ENCODE measurements at places on chromosomes 3 and 15. TPM values are rescaled to one million over a fixed set of nuclear protein-coding genes. Genes with fewer than 3 reads are reported as not detected.

SMCO1 gene
- not detected for total RNA-seq

GRCh38 chr3:45583021-45583851 lies 11.3 kb upstream of the LIMD1 start:
- H3K36me3 ChIP-seq = no peaks in the 10 kb centered on the region
- H3K27ac ChIP-seq = no peak overlapping the region
- H3K4me3 ChIP-seq = no peak overlapping the region
- H3K4me1 ChIP-seq = no peaks in the 10 kb centered on the region
- no peaks in the 10 kb centered on the region for H3K27me3 ChIP-seq

TMEM266 gene
- total RNA-seq = 0.66 TPM

- H3K4me1 ChIP-seq = no peaks in the 10 kb centered on the region
- DNase-seq = no peak
- no peaks in the 10 kb centered on the region for H3K36me3 ChIP-seq
Measured at GRCh38 chr3:79514069-79514468, 253.7 kb downstream of the ROBO1 start.

DNA sequence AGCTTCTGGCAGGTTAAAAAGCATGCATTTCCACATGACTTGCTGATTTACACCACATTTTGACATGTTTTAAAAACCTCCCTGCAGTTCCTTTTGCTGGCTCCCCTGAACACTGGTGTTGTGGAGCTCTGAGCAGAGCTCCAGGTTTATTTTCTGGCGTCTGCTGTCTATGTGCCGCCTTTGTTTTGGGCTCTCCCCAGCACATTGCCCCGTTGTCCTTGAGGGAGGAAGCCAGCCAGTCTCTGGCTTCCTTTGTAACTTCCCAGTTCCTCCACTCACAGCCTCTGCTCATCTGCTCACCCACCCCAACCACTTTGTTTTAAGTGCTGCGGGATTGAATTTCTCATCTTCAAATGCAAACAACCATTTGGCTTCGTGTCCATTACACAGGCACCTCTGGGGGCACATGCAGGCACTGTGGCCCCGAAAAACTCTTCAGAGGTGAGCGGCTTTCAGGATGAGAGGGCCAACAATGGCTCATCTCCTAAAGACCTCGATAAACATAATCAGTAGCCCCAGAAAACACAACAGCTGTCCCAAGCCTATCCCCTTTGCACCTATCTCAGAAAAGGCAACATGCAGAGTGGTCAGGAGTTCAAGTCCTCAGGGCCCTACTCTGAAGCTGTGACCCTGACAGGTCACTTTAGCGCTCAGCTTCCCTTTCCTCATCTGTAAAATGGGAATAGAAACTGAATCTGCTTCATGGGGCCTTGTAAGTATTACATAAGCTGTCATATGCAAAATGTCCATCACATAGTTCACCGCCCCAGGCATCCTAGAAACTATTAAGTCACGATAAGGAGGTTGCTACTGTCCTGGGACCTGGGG lies 1.3 kb upstream of the MEF2A start:
- DNase-seq = peak; percentile 50
- no peaks in the 10 kb centered on the region for H3K36me3 ChIP-seq
- H3K27me3 ChIP-seq = no peaks in the 10 kb centered on the region
- peaks cover 10% of the 10 kb centered on the region for H3K4me1 ChIP-seq
- peak overlapping the region; percentile 56 for H3K27ac ChIP-seq
- H3K4me3 ChIP-seq = peak overlapping the region; percentile 65

GRCh38 chr3:136716629-136717028 lies 35.5 kb downstream of the STAG1 start:
- H3K4me3 ChIP-seq = no peak overlapping the region
- no peaks in the 10 kb centered on the region for H3K4me1 ChIP-seq
- DNase-seq = no peak
- H3K36me3 ChIP-seq = peaks cover 2% of the 10 kb centered on the region
- no peaks in the 10 kb centered on the region for H3K27me3 ChIP-seq

GRCh38 chr3:62600033-62600432 lies 226.7 kb upstream of the FEZF2 start:
- DNase-seq = no peak
- no peak overlapping the region for H3K4me3 ChIP-seq
- H3K36me3 ChIP-seq = no peaks in the 10 kb centered on the region
- no peaks in the 10 kb centered on the region for H3K4me1 ChIP-seq
- H3K27me3 ChIP-seq = no peaks in the 10 kb centered on the region
- H3K27ac ChIP-seq = no peak overlapping the region

GRCh38 chr3:66778777-66779176 lies 219.3 kb upstream of the KBTBD8 start:
- no peak for DNase-seq
- no peak overlapping the region for H3K4me3 ChIP-seq
- 0 out of 2 replicates have a peak, but pooled peaks cover 2% of the 10 kb centered on the region for H3K27me3 ChIP-seq

- no peak overlapping the region for H3K4me3 ChIP-seq
- H3K27me3 ChIP-seq = no peaks in the 10 kb centered on the region
- DNase-seq = no peak
Measured at GRCh38 chr3:24388611-24389010, 106.0 kb downstream of the THRB start.

DNA sequence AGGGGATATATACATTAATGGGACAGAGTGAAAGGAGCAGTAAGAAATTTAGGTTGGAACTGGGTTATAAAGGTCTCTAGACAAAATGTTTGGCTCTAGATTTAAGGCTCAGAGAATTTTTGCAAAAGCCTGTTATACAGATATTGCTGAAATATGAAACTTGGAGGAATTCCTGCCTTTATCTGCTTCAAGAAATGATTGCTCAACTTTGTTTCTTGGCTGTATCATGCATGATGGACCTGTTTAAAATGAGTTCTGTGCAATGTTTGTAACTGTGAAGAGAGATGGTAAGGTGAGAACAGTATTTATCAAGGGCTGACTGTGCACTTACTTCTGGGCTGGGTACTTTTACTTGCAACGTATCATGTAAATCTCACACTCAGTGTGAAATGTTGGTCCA lies 3.3 kb downstream of the CRYBG3 start:
- no peak for DNase-seq
- H3K27me3 ChIP-seq = no peaks in the 10 kb centered on the region
- H3K4me1 ChIP-seq = no peaks in the 10 kb centered on the region
- H3K36me3 ChIP-seq = no peaks in the 10 kb centered on the region
- no peak overlapping the region for H3K27ac ChIP-seq

DNA sequence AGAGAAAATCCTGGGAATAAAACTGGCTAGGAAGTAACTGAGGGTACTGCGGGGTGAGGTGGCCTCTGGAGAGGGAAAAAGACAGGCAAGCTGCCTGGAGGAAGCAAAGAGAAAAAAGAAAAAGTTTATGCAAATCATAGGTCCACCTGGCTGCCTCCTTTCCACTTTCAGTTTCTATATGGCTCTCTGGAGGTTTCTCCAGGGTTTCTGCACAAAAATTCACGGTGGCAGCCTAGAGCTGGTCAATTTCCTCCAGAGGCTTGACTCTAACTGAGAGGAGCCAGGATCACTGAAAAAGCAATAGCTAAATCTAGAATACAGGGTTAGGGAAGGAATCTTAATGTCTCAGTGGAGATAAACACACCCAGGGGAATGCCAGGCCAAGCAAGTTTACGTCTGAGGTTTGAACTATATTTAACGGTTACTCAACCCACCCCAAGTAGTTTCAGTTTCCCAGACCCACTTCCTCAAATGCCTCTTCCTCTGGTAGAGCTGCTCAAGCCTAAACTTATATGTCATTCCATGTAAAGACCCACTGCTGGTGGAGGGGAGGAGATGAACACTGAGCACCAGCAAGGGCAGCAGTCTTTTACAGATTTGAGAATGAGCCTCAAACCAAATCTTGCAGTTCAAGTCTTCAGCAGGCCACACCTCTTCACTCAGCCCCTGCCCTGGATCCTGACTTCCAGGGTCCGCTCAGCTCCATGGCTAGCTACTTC lies 5.7 kb downstream of the LYSMD2 start:
- no peaks in the 10 kb centered on the region for H3K27me3 ChIP-seq
- peak; percentile 90 for DNase-seq
- peak overlapping the region; percentile 63 for H3K4me3 ChIP-seq
- H3K27ac ChIP-seq = peak overlapping the region; percentile 94
- no peaks in the 10 kb centered on the region for H3K36me3 ChIP-seq

EFCAB12 gene
- total RNA-seq = 0.61 TPM

TRIM42 gene
- not detected for total RNA-seq

- H3K27me3 ChIP-seq = peaks cover 1% of the 10 kb centered on the region
- H3K27ac ChIP-seq = no peak within 1 kb of the TSS
- DNase-seq = no peak
- H3K4me1 ChIP-seq = no peaks in the 10 kb centered on the region
Measured at GRCh38 chr3:9553021-9553947, at the start of gene LHFPL4. Gene LHFPL4, minus strand, starts transcription at chr3:9553822. Its CDS starts 1,143 bp downstream, at chr3:9552679.

DNA sequence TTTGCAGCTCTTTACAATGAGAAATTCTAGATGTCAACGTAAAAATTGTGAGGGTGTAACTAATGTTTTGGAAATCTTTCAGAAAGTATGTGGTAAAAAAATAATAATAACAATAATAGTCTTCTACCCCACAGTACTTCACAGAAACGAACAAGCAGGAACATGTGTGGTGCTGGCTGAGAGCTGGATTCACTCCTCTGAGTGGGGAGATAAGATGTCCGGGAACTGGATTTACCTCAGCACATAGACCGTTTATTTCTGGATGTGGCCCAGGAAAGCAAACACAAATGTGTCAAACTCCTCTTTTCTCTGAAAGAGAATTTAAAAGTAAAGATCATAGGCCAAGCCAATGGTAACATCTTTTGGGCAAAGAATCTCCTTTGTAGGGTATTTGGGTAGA lies 103.4 kb downstream of the SLC49A4 start:
- peaks cover 9% of the 10 kb centered on the region for H3K4me1 ChIP-seq
- H3K27ac ChIP-seq = no peak overlapping the region
- no peak overlapping the region for H3K4me3 ChIP-seq

- H3K4me1 ChIP-seq = no peaks in the 10 kb centered on the region
- no peak overlapping the region for H3K4me3 ChIP-seq
- no peaks in the 10 kb centered on the region for H3K27me3 ChIP-seq
- no peak overlapping the region for H3K27ac ChIP-seq
Measured at GRCh38 chr15:80301472-80301871, 49.5 kb upstream of the CTXND1 start.

DNA sequence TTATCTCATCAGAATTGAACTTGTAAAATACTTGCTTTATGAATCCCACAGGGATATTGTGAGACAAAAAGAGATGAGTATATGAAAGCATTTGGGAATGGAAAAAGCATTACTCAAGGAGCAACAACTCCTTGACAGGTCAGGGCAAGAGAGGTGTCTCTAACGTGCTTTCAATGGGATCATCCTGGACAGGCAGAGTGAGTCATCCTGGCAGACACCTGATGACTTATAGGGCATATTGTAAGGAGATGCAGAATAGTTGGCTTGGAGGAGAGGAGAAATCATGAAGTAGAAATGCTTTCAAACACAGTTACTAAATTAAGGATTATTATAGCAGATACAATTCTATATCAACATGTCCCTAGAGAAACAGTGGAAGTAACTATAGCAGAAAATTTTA lies 71.9 kb upstream of the THSD4 start:
- H3K36me3 ChIP-seq = no peaks in the 10 kb centered on the region
- no peak overlapping the region for H3K27ac ChIP-seq

DNA sequence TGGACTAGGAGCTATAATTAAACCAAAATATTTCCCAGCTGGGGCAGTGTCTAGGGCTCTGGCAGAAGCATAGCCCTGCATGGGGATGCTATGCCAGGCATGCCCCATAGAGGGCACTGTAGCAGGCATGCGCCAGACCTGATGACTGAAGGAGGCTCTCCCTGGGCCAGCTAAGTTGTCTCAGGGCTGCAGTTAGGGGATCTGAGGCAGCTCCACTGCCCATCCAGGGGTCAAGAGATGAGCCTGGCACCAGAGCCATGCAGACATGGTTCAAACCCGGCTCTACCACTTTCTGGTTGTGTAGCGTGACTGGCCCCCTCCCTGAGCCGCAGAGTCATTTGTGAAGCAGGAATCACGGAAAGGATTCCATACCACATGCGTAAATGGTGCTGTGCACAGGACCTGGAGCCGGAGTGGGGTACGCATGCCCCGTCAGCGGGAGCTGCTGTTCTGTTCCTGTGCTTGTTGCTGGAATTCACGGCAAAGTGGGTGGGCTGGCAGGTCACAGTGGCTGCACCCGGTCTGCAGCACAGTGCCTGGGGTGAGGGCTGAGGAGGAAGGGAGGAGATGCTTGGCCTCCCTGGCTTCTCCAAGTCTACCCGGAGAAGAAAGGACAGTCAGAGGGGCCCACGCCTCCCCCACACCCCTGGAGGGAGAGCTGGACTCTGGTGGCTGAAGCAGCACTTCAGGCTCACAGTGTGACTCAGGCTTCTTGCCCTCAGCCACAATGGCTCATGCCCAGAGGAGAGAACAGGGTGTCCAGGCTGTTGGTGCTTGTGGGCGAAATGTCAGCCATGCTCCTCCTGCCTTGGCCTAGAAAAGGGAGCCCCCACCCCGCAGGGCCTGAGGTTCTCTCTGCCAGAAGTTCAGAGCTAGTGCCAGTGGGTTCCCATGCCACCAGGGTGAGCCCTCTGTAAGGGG lies 43.1 kb downstream of the DNASE1L3 start:
- H3K4me1 ChIP-seq = no peaks in the 10 kb centered on the region
- no peak overlapping the region for H3K27ac ChIP-seq
- H3K4me3 ChIP-seq = no peak overlapping the region
- H3K27me3 ChIP-seq = no peaks in the 10 kb centered on the region
- H3K36me3 ChIP-seq = peaks cover 3% of the 10 kb centered on the region

SPCS1 gene
- 174 TPM for total RNA-seq

GHSR gene
- not detected for total RNA-seq

GRCh38 chr3:50268703-50269451 lies at the start of gene SEMA3B:
Gene SEMA3B, plus strand, starts transcription at chr3:50269147. Its CDS starts 94 bp downstream, at chr3:50269241.
- H3K4me1 ChIP-seq = peaks cover 6% of the 10 kb centered on the region
- DNase-seq = no peak
- H3K27ac ChIP-seq = no peak within 1 kb of the TSS
- H3K36me3 ChIP-seq = no peaks in the 10 kb centered on the region
- H3K4me3 ChIP-seq = no peak within 1 kb of the TSS

ATP8B4 gene
- 0.23 TPM for total RNA-seq

ACSBG1 gene
- total RNA-seq = 0.49 TPM

GRCh38 chr15:70280781-70281180 lies 183.1 kb upstream of the TLE3 start:
- H3K27me3 ChIP-seq = no peaks in the 10 kb centered on the region
- H3K27ac ChIP-seq = no peak overlapping the region
- H3K4me1 ChIP-seq = 0 out of 2 replicates have a peak, but pooled peaks cover 3% of the 10 kb centered on the region
- H3K4me3 ChIP-seq = no peak overlapping the region

DNA sequence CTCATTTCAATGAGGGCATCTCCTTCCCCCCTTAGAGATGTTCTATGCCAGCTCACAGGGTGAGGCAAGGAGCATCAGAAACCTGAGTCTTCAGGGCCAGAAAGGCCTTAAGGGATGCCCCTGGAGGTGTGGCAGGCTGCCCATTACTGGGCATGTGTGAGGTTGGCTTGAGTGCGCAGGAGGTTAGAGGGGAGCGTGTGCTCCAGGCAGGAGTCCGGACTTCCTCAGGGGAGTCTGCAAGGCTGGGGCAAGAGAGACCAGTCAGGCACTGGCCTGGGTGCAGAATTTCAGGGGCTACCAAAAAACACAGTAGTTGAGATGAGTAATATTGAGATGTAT lies 1.9 kb downstream of the LOXL1 start:
- no peaks in the 10 kb centered on the region for H3K36me3 ChIP-seq
- H3K27ac ChIP-seq = no peak overlapping the region
- no peak for DNase-seq
- H3K4me1 ChIP-seq = no peaks in the 10 kb centered on the region
- H3K4me3 ChIP-seq = no peak overlapping the region

NISCH gene
- total RNA-seq = 52.5 TPM

GRCh38 chr15:25481208-25481859 lies 42.5 kb upstream of the UBE3A start:
- H3K36me3 ChIP-seq = no peaks in the 10 kb centered on the region
- H3K4me3 ChIP-seq = no peak overlapping the region
- no peak overlapping the region for H3K27ac ChIP-seq
- no peak for DNase-seq
- H3K4me1 ChIP-seq = no peaks in the 10 kb centered on the region

EXOSC7 gene
- total RNA-seq = 55.5 TPM

RTP1 gene
- not detected for total RNA-seq

All from GM12878 (cell line).